ENCODE measurements at places on chromosomes 11 and 22. TPM values are rescaled to one million over a fixed set of nuclear protein-coding genes. Genes with fewer than 3 reads are reported as not detected.

The ACR gene
- polyA plus RNA-seq, result 0.48 TPM

- DNase-seq, result no peak
These were observed 32.5 kb upstream of the IZUMO1R start for GRCh38 chr11:94271885-94272372.

DNA sequence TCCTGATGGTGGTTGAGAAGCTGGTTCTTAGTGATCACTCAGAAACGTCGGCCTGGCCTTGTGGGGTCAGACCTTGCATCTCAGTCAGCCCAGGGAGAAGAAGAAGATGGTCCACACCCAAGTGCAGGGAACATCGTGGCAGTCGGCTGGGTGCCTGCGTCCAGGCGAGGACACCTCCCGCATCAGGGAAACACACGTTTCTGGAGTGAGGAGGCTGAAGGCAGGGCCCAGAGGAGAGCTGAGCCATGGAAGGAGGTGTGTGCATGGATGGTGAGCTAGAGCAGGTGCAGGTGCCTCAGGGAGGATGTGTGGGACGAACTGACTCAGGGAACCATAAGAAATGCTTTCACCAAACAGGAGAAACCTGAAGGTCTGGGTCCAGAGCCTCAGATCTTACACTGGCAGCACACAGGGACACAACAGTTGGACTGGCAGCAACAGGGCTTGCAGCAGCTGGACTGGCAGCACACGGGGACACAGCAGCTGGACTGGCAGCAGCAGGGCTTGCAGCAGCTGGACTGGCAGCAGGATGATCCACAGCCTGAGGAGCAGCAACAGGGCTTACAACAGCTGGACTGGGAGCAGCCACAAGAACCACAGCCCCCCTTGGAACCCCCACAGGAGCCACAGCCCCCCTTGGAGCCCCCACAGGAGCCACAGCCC is 632 bp downstream of the KRTAP5-2 start:
- no peak for DNase-seq

GRCh38 chr11:13440100-13440855 is 22.7 kb downstream of the BTBD10 start:
- no peak for DNase-seq

The MAPK11 gene
- polyA plus RNA-seq, result 7.4 TPM

DNA sequence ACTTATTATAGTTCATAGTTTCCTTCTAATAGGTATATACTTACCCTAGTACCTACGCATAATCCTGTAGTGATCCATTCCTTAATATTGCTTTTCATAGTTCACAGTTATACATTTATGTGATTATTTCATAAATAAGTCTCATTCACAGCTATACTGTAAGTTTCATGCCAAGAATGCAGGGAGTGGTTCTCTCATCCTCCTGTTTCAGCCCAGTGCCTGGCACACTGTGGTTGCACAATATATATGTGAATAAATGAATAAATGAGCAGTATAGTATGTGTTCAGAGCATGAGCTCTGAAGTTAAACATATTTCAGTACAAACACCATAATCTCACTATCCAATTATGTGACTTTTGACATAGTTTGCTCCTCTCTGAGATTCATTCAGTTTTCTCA is 115.8 kb downstream of the MAML2 start:
- no peak for DNase-seq

DNA sequence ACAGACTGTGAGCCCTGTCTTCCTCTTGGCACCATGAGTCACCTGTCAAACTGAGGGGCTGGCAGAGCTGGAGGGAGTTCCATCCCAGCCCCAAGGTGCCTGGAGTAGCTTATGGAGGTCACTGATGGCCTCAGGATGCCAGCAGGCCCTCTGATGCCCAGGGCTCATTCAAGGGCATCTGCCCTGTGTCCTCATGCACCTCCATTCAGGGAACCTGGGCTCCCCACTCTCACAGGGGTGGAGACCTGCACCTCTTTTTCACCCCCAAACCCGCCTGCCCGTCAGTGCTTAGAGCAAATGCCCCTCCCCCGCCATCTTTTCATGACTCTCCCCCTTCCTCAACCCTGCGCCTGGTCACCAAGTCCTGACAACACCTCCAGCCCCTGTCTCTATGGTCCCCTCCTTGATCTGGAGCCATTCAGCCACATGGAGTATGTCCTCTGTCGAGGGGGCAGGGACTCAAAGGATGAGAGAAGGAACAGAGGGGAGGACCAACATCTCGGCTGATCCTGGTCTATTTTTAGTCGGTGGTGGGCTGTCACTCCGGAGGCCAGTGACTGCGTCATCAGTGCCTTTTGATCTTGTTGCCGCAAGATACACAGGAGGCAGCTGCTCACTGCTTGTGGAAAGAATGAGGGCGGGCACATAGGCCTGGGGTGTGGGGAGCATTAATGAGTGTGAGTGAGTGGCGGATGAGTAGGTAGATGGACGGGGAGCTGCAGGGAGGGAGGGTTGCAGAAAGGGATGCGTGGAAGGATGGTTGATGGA is 72.2 kb downstream of the CDKN1C start:
- no peak for DNase-seq

The UEVLD gene
- polyA plus RNA-seq, result 21.5 TPM
